ENCODE measurements at places on chromosomes 12 and 14.

DNA sequence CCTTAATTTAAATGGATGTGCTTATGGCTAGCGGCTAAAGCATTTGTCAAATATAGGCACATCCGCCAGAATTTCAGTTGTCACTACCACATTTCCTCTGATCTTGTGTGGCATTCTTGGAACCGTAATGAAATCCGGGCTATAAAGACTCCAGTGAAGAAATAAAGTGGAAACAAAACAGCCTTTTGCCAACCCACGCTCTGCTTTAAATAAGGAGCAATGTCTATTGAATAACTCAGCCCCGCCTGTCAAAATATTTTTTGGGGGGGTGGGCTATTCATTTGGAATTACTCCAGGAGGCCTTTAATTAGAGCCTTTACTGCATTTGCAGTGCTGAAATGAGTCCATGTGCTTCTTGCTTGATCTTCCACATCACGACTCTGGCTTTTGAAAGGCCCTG, 179.6 kb upstream of the RPH3A start:
- no peak for DNase-seq

DNA sequence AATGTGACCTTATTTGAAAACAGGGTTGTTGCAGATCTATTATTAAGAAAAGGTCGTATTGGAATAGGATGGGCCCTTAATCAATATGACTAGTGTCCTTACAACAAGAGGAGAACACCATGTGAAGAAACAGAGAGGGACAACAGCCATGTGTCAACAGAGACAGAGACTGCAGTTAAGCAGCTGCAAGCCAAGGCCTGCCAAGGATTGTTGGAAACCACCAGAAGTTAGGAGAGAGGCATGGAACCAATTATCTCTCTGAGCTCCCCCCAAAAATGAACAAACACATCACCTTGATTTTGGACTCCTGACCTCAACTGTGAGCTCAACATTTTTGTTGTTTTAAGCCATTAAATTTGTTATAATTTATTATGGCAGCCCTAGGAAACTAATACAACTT, 214.6 kb upstream of the PRKD1 start:
- DNase-seq = no peak

GRCh38 chr12:9742661-9743060, 9.8 kb upstream of the CLECL1 start:
- no peak for DNase-seq

DNA sequence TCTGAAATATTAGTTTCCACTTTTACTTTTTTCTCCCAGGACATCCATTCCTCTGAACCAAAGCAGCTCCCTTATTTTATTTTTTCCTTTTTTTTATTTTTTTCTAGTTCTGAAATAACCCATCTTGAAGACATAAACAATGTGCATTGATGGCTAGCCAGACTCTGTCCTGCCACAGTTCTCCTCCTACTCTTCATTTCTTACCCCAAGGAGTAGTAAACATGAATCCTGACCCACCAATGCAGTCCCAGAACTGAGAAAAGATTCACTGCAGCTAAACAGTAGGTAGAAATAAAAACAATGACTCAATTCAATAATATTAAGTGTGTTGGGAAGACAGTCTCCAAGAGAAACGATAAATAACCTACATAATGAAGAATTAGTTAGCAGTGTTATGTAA, 65.7 kb upstream of the NOVA1 start:
- DNase-seq = no peak

DNA sequence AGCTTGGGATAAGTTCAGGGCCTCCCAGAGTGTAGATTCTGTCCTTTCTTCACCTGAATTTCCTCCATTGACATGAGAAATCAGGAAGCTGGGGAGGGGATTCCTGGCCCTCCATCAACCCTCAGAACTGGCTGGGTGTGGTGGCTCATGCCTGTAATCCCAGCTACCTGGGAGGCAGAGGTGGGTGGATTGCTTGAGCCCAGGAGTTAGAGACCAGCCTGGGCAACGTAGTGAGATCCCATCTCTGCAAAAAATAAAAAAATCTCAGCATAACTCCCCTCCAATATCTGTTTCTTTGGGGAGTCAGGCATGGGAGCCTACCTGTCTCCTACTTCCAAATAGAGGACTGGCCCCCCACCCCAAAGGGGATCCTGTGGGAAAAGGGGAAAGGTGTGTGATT, 59.8 kb upstream of the TBX3 start:
- DNase-seq = no peak

- peak; percentile 68 for DNase-seq
These were observed 229.8 kb upstream of the LRIG3 start for GRCh38 chr12:59149995-59150642.

DNA sequence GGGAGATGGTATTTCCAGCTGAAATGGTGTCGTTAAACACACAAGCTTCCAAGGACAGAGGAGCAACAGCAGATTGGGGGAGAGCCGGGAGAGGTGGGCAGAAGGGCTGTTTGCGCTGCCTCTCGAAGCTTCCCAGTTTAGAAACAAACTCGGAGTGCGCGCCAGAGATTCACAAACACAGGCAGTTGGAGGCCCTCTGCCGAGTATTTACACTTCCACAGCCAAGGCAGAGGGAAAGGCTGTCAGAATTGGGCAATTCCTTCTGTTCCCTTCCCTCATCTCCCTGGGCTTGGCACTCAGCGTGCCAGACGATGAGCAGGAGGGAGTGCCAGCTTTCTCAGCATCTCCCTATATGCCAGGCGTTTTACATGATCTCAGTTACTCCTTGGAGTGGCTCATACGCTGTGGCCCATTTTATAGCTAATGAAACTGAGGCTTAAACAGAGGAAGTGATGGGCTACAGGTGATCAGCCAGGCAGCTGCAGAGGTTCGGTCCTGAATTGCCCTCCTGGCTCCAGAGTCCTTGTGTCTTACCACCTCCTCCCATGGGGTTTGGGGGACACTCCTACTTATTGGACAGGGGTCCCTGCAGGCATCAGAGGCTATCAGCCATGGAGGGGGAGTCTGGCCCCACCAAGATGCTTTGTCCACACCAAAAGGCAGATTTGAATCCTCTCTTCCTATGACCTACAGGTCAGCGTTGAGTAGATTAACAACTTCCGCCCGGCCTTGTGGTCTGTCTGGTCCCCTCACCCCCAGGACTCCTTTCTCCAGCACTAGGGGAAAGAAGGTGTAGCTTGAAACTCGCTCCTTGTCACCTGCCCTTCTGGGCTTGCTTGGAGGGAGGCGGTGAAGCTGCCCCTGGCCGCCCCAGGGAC, 3.1 kb downstream of the FAM222A start:
- DNase-seq = no peak

DNA sequence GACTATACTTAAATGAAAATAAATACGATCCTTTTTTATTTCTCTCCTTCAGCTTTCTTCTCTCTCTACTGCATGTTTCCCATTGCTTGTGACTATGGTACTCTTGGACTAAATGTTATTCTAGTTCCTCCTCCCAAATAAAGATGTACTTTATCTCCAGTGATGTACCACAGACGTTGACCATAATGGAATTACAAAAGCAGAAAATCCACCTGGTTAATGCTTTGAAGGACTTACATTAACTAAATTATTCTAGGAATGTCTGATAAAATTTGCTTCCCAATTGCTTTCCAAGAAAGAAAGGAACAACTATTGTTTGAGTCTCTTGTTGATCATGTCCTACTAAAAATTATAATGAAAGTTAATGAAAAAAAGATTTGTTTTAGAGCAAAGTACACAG, 71.8 kb downstream of the NTN4 start:
- DNase-seq = no peak

- no peak for DNase-seq
These were observed 171.4 kb downstream of the EMP1 start for GRCh38 chr12:13367973-13368372.

- no peak for DNase-seq
These were observed 204.6 kb downstream of the TSPAN9 start for GRCh38 chr12:3281588-3282383.

- no peak for DNase-seq
These were observed 15.6 kb downstream of the ABHD12B start for GRCh38 chr14:50887476-50887875.

DNA sequence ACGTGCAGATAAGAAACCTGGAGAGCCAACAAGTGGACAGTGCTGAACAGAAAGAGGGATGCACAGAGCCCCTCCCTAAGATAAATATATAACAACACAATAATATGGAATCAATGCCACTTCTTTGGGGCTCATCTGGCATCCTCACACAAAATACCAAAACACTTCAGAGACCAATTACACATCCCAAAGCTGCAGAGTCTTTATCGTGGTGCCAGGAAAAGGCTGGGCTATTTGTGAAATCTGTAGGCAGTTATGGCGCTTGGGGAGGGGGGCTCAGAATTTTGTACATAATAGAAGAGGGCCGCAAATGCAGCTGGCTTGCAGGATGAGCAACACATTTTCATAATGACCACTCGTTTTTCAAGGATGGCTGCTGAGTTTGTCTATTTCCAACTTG, 160.4 kb upstream of the NOS1 start:
- no peak for DNase-seq

- no peak for DNase-seq
These were observed 29.1 kb downstream of the FSCB start for GRCh38 chr14:44477953-44478352.

- no peak for DNase-seq
These were observed 997.8 kb downstream of the NRXN3 start for GRCh38 chr14:79167957-79168356.

DNA sequence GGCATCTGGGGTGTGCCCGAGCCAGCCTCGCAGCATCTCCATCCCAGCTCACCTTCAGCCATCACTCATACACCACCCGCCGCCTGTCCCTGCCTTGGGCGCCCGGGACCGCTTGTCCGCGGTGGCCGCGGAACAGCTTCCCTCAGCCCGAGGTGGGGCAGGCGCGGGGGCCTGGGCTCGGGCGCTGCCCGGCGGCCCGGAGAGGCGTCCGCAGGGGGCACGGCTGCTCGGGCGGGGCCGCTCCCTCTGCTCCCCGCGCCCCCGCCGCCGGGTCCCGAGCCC, 430 bp downstream of the SLC41A2 start:
- peak; percentile 27 for DNase-seq

DNA sequence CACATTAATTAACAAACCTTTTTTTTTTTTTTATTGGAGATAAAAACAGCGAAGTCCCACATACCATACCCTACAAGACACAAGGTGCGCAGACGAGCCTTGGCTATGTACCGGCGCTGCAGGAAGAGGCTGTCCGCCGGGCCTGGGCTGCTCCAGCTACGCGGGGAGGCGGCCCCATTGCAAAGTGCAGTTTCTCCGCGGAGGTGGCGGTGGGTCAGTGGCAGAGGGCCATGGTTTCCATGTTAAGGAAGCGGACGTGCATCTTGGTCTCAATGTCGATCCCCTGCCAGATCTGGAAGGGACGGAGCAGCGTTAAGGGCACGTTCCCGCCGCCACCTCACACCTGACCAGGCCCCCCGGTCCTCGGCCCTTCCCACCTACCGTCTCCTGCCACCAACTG, 60.3 kb downstream of the TESC start:
- no peak for DNase-seq
